Upper lobe of left lung (tissue), 6 donors: ENCODE measurements at places on chromosomes 3 and 15.

- no peak for DNase-seq
These were observed 55.9 kb downstream of the DNASE1L3 start for GRCh38 chr3:58154626-58155449.

- DNase-seq: no peak
These were observed 32.2 kb upstream of the BCL6 start for GRCh38 chr3:187777331-187777941.

DNA sequence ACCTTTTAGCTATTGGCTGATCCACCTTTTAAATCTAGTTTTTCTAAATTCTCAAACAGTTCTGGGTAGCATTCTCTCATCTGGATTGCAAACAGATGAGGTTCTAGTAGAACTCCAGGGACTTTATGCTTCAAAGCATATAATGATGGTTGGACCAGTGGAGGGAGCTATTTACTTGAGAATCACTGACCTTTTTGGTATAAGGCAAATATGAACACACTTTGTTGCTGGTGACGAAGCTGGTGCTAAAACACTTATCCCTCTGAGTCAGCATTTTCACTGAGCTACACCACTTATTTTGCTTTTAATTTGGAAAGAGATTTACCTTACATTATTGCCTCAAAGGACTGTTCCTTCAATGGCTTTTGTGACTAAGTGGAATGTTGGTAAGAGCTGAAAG is 58.6 kb upstream of the SLITRK3 start:
- no peak for DNase-seq

DNA sequence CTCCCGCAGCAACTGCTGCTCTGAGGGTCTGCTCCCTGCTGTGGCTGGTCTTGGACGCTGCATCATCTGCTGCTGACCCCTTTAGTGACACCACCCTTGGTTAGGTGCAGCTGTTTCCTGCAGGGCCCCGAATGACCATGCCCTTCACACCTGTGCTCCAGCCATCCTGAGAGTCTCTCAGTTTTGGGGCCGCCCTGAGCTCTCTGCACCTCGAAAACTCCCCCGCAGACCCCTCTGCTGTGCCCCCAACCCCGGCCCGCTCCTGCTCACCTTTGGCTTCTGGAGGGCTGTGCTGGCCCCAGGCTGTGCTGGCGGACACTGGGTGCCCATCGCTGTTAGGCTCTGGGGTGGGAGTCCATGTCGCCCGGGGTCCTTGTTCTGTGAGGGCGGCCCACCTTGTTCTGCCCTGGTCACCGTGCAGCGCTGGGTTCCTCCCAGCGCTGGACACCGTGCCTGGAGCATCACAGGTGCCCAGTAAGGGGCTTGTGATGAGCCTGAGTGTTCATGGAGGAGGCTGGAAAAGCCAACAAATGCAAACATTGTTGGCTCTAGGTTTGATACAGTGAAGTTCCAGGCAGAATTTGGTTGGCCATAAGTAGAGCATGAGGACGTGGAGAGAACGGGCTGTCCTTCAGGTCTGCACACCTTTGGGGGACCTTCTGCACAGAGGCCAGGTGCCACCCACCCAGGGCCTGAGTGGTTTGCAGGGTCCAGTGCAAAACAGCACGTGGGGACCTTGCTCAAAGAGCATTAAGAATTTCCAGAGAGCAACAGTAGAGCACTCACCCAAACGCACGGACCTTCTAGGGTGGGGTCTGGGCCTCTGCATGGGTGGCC is 12.3 kb downstream of the ABTB1 start:
- DNase-seq: peak; percentile 21

GRCh38 chr3:14154895-14155440 is 23.4 kb downstream of the XPC start:
- DNase-seq: no peak

DNA sequence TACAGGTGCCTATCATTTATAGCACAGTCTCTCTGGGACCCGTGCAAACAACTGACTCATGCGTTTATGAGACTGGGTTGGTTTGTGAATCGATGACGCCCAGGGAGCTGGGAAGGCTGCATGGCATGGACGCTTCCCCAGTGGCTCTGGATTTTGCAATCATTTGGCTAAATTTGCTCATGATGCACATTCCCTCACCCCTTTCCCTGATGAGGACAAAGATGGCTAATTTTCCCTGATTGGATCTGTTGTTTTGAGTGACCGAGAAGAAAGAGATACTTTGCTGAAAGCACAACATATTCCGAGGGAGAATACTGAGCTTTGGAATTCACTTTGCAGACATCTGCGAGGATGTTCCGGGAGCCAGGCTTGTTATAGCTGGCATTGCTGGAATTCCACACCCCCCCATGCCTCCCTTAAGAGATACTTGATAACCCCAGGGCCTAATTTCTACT is 51.1 kb downstream of the CGNL1 start:
- no peak for DNase-seq

DNA sequence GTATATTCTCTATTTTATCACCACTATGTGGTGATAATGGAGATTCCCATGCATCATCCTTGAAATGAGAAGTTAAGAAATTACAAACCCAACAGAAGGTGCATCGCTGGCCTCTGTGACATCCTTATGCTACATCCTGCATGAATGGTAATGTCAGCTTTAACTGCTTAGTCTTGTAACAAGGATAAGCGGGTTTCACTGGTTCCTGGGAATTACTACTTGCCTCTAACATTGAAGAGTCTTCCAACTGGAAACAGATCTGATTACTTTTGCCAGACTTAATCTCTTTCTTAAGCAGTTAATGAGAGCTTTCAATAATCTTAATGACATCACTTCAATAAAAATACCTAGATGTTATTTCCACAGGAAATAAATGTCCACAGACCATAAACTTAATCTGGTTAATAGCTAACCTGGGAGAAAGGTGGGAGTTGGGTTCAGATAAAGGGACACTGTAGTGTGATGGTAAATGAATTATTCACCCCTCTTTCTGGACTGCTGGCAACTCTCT is 44.0 kb downstream of the FMN1 start:
- no peak for DNase-seq

DNA sequence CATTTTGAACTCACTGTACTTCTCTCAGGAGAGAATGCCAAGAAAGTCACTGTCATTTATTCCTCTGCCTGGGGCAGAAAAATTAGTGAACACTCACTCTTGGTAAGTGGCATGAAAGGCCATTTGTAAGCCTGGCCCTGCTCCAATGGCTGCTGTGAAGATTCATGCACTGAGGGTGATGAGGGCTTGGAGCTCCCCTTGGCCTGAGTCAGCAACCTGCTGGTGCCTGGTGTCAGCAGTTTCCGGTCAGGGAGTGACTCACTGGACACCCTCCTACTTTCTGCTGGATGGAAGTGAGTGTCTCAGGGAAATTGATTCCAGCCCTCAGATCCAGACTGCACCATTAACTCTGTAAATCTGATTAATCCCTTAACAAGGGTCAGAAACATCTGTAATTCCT is 37.6 kb downstream of the TRA2B start:
- peak; percentile 43 for DNase-seq

GRCh38 chr15:64842986-64843561 is 1.4 kb downstream of the PLEKHO2 start:
- DNase-seq: no peak

- no peak for DNase-seq
These were observed 985 bp downstream of the VPS13C start for GRCh38 chr15:62059108-62059815.

- DNase-seq: peak; percentile 38
These were observed 44.8 kb downstream of the CYP11A1 start for GRCh38 chr15:74322558-74323180.

DNA sequence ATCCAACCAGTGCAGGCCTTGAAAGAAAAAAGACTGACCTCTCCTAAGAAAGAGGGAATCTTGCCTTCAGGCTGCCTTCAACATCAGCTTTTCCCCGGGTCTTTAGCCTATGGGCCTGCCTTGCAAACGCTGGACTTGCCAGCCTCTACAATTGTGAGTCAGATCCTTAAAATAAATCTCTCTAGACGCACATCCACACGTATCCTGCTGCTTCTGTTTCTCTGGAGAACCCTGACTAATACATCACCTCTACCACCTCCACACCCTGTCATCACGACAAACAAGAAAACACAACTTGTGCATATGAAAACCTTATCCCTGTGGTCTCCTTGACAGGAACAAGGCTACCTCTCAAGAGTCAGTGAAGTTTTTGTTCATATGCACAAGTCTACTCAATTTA is 11.8 kb downstream of the CYFIP1 start:
- DNase-seq: no peak

DNA sequence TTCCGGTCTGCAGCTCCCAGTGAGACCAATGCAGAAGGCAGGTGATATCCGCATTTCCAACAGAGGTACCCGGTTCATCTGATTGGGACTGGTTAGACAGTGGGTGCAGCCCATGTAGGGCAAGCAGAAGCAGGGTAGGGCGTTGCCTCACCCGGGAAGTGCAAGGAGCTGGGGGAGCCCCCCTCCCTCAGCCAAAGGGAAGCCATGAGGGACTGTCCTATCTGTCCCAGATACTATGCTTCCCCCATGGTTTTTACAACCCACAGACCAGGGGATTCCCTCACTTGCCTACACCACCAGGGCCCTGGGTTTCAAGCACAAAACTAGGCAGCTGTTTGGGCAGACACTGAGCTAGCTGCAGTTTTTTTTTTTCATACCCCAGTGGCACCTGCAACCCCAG is 71.8 kb downstream of the CPNE4 start:
- DNase-seq: no peak

- DNase-seq: no peak
These were observed 32.9 kb downstream of the OR4F15 start for GRCh38 chr15:101844916-101845315.

DNA sequence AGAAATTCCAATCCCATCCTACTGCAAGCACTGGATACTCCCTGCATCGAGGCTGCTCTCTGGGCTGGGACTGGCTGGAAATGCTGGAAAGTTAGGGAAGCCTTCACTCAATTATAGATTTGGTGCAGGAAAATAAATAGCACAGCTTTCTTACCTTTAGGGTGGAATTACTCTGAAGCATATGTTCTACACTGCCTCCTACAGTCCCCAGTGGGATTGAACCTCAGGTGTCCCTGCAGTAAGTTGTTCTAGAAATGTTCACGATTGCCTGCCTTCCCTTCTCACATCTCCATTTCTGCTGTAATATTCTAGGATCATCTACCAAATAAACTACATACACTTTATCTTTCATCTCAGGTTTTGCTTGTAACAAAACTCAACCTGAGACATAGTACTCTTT is 536.7 kb upstream of the LMCD1 start:
- DNase-seq: no peak
